Activated T-cell treated with anti-CD3 and anti-CD28 coated beads for 24 hours (primary cell): ENCODE measurements at places on chromosomes 11 and 22.

DNA sequence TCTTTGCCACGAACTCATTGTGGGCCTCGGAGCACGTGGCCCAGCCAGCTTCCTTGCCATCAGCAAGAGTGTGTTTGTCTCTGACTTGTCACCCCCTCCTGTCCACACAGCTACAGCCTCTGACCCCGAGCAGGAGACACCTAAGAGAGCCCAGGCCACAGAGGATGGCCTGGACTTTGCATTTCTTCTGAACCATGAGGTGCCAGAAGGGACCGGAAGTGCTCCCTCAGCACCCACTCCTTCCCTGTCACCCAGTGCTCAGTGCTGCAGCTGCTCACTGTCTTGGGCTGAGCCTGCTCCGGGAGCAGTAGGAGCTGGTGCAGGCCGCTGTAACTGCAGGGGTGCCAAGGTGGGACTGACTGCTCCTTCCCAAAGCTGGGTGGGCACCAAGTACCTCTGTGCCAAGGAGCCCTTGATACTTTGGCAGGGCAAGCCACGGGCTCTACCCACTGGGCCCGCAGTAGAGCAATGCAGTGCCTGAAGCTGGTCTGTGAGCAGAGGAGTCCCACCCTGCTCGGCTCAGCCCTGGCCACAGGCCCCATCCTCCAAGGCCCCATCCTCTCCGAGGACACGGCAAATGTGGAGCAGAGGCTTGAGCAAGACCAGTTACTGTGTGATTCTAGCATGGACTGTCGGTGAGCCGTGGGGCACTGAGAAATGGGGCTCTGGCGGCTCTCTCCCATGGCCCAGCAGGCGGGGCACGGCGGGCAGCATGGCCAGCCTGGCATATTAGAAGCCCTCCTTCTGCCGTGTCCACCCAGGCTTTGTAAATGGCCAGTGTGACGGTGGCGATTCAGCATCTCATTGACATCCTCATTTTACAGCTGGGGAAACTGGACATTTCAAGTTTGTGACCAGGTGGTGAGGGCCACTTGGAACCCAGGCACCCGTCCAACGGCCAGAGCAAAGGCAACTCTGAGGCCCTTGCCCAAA is 6.3 kb downstream of the GRK2 start:
- DNase-seq, result no peak

DNA sequence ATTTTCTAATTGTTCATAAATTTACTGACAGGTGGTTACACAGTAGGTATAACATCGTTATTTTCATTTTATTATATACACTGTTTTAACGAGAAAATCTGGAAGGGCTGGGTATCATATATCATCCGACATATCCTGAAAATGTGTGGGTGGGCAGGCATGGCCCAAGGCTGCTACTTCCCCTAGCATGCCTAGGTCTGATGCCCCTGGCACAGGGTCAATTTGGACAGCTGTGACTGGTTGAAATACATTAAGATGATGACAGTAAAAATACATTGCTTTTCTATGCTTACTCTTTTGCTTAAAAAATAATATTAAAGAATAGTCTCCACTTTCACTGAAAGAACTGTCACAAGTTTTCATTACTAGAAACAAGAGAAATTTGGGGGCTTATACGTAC is 908.8 kb downstream of the OPCML start:
- no peak for DNase-seq

DNA sequence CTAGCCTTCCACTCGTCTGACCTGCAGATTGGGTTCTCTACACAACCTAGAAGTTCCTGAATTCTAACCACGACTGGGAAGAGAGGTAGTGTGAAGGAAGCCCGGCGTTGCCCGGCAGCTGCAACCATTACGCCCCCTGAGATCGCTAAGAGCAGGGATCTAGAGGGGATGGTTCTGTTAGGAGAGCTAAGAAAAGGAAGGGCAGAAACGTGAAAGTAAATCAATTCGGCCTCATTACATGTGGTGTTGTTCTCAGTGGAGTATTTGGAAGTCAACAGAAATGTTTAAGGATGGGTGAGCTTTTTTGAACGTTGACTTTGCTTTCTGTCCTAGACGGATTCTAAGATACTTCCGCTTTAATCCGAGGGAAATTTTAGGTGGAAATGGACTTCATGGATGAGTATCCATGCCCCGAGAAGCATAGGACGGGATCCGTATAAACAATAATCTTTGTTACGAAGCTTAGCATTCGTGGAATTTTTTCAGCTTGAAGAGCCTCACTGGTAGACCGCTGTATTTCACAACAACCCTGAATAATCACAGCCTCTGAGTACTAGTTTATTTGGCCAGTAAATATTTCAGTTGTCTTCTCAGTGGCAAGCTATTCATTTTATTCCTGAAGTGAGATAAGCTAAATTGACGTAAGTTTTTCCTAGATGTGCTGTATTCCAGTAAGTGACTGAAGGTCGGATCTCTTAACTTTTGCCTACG is 629 bp downstream of the ATP5MG start:
- no peak for DNase-seq

GRCh38 chr11:4127357-4127756 is 32.8 kb downstream of the RRM1 start:
- DNase-seq, result no peak

- DNase-seq, result no peak
Observed at GRCh38 chr11:20000351-20001134, 159.7 kb downstream of the DBX1 start.

GRCh38 chr22:23404689-23405365 is 175.3 kb downstream of the IGLL1 start:
- DNase-seq, result no peak
